ENCODE measurements at places on chromosomes 13 and 19. TPM values are rescaled to one million over a fixed set of nuclear protein-coding genes. Genes with fewer than 3 reads are reported as not detected.

DNA sequence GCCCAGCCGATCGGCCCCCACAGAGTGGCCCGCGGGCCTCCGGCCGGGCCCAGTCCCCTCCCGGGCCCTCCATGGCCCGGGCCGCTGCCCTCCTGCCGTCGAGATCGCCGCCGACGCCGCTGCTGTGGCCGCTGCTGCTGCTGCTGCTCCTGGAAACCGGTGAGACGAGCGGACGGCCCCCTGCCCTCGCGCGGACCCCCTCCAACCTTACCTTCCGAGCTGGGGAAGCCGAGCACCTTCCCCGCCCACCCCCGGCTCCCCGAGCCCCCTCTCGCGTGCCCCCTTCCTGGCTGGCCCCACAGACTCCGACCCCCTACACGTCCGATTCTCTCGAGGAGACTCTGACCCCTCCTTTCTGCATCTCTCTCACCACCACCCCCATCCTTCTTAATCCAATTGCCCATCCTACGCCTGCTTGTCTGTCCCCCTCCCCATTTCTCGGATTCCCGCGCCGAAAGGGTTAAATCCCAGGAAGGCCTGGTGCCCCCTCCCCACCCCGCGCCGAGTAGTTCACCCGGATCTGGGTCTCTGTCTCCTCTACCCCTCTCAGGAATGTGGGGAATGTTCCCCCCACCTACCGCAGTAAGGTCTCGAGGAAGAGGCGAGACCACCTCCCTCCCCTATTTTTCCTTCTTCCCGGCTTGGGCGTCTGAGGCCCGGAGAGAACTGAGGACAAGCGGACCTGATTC lies 502 bp downstream of the NECTIN2 start:
- DNase-seq: no peak

GSX1 gene
- not detected for total RNA-seq

ZNF497 gene
- total RNA-seq: 0.82 TPM

DNA sequence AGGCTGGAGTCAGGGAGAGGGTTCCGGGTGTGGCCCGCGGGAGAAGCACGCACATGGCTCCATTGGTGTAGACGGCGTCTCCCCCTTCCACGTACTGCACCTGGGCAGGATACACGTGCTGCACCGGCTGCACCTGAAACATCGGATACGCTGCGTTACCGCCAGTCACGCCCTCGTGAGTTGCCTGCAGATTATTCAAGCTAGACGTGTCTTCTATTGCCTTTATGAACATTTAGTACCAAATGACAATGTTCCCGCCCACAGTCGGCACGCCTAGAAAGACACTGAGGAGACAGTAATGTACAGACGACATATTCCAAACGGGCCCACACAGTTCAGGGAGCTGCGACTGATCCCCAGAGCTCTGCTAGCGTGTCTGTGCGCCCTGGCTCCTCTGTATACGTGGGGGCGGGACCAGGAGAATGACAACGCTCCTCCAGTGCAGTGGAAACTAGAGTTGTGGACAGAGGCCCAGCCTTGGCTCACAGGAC lies 64.1 kb upstream of the RANBP3 start:
- no peak for DNase-seq

CAPNS1 gene
- total RNA-seq: 430 TPM

- DNase-seq: no peak
Observed at GRCh38 chr13:44299152-44299943, 74.3 kb upstream of the SERP2 start.

GRCh38 chr13:111530137-111530870 lies 209.9 kb downstream of the TEX29 start:
- no peak for DNase-seq

- no peak for DNase-seq
Observed at GRCh38 chr13:45861322-45861721, 9.8 kb upstream of the SIAH3 start.

DNA sequence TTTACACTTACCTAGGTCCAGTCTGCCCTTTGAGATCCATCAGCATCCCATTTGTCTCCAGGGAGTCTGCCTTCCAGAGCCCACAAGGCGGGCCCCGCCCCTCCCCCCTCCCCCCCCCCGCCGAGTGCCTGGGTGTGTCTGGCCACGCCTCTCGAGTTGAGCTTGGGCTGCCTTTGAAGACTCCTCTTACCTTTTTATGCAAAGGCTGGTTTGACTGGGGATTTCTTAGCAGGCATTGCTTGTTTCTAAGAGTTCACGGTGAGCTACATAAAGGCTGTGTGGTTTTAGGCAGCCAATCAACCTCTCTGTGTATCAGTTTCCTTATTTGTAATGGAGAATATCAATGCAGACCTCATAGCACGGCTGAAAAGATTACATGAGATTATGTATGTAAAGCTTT lies 11.3 kb downstream of the GPR12 start:
- no peak for DNase-seq

GRCh38 chr19:35170359-35171061 lies 16.0 kb downstream of the FXYD5 start:
- no peak for DNase-seq

DNA sequence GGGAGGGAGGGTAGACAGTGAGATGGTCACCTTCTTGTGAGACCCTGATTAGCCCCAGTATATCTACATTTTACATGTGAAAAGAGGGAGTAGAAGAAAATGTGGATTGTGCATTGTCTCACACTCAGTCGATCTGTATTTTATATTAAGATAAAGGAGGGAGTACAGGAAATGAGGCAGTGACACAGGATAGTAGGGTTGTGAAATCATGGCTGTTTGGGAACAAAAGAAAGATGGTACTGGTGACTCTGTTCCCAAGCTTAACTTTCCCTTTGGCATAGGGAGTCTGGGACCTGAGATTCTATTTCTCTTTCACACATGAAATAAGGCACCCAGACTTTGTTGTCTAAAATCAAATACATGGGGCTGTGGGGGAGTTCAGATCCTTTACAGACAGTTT lies 194.7 kb downstream of the ABCC4 start:
- DNase-seq: no peak

DNA sequence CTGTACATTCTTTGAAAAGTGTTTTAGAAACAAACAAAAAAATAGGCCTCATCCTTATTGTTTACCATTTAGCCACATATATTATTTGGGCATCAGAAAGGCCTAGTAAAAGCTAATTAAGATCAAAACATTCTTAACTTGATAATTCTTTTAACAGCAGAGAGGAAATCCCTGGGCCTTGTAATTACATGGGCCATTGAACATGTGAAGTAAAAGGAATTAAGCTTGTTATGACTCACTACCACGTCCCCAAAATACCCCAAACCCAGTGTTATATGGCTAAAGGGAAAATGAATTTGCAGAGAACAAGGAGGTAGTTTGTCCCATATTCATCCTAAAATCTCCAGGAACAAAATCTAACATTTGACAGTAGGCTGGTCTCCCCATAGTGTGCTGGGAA lies 439.8 kb downstream of the ITGBL1 start:
- no peak for DNase-seq

IRS2 gene
- 0.10 TPM for total RNA-seq

- DNase-seq: no peak
Observed at GRCh38 chr19:13623716-13624710, 117.7 kb upstream of the CACNA1A start.

DCT gene
- total RNA-seq: not detected

DNA sequence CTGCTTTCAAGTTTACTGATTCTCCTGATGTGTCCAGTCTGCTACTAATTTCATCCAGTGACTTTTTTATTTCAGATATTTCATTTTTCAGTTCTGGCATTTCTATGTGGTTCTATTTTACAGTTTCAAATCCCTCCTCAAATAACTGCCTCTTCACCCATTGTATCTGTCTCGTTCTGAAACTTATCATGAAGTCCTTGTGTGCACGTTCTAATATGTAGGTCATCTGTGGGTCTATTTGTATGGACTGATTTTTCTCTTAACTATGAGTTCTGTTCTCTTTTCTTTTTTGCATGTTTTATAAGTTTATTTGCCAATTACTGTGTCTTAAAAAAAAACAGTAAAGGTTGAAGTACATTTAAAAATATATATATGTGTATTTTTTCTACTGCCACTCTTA lies 43.3 kb downstream of the KCNC3 start:
- no peak for DNase-seq

SWSAP1 gene
- total RNA-seq: 3.0 TPM

IGFL1 gene
- not detected for total RNA-seq

DNA sequence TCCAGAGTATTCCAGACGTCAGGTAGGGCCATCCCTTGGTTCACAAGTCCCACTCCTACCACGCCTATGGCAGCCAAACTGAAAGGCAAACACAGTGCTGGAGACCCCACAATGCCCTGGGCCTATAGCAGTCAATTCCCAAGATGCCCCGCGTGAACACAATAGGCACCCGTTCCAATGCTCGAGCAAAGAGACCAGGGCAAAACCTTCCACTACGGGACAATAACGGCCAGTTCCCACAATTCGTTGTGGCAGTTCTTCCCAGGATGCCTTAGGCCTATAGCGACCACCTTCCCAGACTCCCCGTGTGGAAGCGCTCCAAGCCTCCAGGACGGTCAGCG lies 538 bp downstream of the ZNF428 start:
- DNase-seq: peak; percentile 30

MEX3D gene
- 6.8 TPM for total RNA-seq

DNA sequence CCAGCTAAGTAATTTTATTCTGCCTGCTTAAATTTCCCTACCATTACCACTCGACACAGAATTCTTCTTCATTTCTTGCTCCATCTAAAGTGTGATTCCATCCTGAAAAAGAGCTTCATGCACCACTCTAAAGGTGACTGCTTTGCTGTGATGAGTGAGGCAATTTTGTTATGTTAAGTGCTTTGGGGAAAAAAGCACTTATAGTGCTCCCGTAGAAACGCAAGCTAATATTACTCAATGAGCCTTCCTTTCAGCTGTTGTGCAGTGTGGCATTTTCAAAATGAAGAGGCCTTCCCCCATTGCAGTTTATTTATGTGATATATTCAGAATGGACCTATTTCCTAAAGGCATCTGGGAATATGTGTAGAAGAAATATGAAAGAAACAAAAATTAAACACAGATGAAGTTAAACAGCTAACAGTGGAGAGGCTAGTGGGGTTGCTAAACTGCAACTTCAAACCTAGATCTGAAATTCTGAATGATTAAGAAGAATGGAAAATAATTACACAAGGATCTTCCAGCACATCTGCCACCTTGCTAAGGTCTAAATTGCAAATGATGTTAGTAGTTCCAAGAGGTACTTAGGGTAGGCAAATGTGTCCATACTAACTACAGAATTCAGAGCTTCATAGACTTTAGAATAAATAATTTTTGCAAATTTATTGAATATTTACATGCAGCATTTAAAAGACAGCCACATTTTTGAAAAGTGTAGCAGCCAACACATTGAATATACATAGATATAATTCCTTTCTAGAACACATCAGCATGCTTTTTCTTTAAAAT lies 211.7 kb downstream of the DCT start:
- no peak for DNase-seq

GRCh38 chr13:106802917-106803316 lies 235.0 kb upstream of the ARGLU1 start:
- DNase-seq: no peak

SLAIN1 gene
- 58.5 TPM for total RNA-seq

GRCh38 chr19:51792932-51793331 lies 2.0 kb upstream of the FPR3 start:
- DNase-seq: no peak
